BJ (cell line): ENCODE measurements at places on chromosomes 11 and 22.

- no peak for DNase-seq
These were observed 34.7 kb downstream of the CCDC83 start for GRCh38 chr11:85889676-85890579.

DNA sequence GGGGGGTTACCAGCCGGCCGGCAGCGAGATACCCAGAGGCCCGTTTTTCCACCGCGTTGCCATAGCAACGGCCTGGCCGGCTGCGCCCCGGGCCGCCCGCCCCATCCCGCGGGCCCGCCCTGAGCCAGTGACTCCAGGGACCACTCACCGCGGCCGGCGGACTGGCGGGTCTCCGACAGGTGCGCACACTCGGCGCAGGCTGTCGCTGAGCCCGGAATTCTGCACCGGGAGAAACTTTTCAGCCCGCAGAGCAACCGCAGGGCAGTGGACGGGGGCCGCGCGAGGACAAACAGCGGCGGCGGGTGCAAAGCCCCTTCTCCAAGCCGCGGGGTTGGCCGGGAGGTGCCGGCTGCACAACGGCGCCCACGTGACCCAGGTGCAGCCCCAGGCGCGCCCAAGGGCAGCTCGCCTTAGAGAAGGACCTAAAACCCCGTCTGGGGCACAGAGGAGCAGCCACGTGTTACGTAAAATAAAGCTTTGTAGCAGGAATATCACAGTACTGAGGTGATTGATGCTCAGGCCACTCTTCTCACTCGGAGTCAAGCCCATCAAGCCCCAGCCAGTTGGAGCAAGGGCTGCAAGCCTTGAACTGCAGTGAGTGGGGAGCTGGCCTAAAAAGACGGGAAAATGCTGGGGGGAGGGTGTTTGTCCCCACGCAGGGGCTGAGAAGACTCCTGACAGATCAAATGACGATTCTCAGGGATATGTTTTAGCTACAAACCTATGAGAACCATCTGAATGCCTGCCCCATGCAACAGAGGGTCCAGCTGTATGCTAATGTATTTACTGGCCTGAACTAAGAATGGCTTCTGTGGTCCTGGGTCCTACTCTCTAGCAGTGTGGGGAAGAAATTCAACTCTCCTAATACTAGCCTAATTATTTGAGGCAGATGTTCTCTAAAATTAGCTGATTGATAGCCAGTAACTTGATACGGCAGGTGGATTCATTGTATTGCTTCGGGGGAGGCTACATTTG is at the start of gene STK33:
Gene STK33, minus strand, starts transcription at position 294 of the 975 bp plus-strand sequence. CDS start 119,323 bp downstream, outside the sequence.
- DNase-seq, result no peak

GRCh38 chr11:135009125-135009524 is 597.1 kb upstream of the B3GAT1 start:
- DNase-seq, result no peak

DNA sequence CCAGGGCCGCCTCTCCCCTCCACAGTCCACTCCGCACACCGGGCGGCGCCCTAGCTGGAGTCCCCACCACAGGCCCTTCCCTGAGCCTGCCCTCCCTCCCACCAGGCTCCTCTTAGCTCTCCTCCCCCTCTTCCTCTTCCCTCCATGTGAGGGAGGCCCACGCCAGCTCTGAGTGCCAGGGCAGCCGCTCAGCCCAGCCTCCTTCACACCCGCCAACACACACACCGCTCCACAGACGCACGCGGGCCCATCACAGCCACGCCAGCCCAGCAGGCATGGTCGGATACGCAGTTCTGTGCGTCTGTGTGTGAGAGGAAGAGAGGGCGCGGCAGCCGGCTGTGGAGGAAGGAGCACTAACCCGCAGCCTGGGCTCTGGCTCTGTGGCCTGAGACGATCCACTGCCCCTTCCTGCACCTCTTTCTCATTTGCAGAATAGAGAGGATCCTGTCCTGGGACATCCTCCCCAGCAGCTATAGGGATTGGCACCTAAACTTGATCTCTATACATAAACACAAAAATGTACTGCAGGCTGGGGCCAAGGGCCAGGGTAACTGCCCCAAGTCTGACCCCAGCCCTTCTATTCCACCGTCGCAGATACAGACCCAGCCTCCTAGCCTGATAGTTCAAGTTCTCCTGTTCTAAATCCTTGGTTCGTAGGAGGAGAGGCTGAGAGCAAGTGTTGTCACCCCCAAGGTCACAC is 3.5 kb downstream of the CHRM4 start:
- DNase-seq, result no peak

- DNase-seq, result peak; percentile 9
These were observed 1.2 kb upstream of the TECTA start for GRCh38 chr11:121099885-121100284.

GRCh38 chr11:31986201-31986889 is 104.5 kb upstream of the RCN1 start:
- no peak for DNase-seq

DNA sequence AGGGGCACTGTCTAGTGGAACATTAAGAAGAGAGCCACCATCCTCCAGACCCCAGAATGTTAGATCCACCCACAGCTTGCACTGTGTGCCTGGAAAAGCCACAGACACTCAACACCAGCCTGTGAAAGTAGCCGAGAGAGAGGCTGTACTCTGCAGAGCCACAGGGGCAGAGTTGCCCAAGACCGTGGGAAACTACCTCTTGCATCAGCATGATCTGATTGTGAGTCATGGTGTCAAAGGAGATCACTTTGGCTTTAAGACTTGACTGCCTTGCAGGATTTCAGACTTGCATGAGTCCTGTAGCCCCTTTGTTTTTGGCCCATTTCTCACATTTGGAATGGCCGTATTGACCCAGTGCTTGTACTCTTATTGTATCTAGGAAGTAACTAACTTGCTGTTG is 115.9 kb upstream of the CCDC179 start:
- no peak for DNase-seq
